Adrenal gland (tissue), 19 donors: ENCODE measurements at places on chromosomes 4 and X. TPM values are rescaled to one million over a fixed set of nuclear protein-coding genes. Genes with fewer than 3 reads are reported as not detected.

GRCh38 chr4:13678186-13678924 is 50.8 kb upstream of the BOD1L1 start:
- H3K4me1 ChIP-seq = no peaks in the 10 kb centered on the region
- H3K36me3 ChIP-seq = no peaks in the 10 kb centered on the region
- no peaks in the 10 kb centered on the region for H3K27me3 ChIP-seq
- no peak for DNase-seq

DNA sequence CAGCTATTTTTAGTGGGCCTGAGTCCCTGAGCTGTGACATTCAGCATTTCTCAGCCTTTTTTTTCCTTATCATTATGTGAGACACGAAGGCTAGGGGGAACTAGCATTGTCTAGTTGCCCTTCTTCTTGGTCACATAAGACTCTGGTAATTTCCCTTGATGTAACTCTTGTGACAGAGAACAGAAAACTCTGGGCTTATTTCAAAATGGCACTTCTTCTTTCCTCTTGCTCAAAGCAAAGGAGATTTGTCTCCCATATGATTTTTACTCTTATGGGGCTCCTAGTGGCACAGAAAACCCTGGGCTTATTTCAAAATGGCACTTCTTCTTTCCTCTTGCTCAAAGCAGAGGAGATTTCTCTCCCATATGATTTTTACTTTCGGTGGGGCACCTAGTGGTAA is 14.7 kb downstream of the ATXN3L start:
- H3K4me3 ChIP-seq = no peak overlapping the region
- peaks cover 6% of the 10 kb centered on the region for H3K27me3 ChIP-seq
- no peaks in the 10 kb centered on the region for H3K4me1 ChIP-seq
- no peak for DNase-seq

DNA sequence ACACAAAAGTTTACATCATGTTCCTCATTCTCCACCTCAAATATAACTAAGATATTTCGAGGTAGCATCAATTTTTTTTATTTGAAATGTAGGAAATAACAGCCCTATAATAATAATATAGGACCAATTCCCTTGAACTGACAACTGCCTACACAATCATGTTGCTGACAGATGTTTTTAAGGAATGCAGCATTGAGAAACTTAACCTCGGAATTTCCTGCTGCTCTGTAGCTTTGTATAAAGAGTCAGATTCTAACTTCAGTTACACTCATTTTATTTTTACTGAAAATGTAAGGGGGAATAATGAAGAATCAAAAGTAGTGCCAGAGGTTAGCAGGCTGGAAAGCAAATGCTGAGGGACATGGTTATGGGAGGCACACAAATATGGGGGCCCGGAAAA is 235.8 kb downstream of the RBMX2 start:
- no peaks in the 10 kb centered on the region for H3K4me1 ChIP-seq
- H3K27me3 ChIP-seq = no peaks in the 10 kb centered on the region
- no peak overlapping the region for H3K4me3 ChIP-seq
- no peak for DNase-seq

The SLC9B1 gene
- total RNA-seq = 1.5 TPM

DNA sequence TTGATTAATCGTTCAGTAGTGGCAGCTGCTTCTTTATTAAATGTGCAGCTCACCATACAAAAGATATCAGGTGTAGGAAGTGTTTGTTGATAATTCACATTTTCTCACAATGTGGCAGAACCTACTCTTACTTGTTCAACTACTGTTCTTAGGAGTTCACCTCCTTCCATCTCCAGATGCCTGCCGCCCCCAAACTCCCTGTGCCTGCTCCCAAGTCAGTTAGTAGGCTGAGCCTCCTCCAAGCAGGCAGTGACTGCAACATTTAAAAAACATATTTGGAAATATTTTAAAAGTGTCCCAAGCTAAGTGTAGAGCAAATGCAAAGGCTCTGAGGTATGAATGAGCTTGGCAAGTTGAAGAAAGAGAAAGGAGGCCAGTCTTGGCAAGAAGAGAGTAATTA is 100.2 kb downstream of the AFF2 start:
- no peak for DNase-seq
- H3K4me3 ChIP-seq = no peak overlapping the region
- H3K36me3 ChIP-seq = no peaks in the 10 kb centered on the region
- no peak overlapping the region for H3K27ac ChIP-seq
